RPMI7951 (cell line): ENCODE measurements at places on chromosomes 3 and 15.
A peak's percentile ranks its signal among the peaks of the same experiment; 100 is the strongest.

- peak; percentile 37 for DNase-seq
Observed at GRCh38 chr3:148861277-148861869, 3.7 kb upstream of the CPA3 start.

DNA sequence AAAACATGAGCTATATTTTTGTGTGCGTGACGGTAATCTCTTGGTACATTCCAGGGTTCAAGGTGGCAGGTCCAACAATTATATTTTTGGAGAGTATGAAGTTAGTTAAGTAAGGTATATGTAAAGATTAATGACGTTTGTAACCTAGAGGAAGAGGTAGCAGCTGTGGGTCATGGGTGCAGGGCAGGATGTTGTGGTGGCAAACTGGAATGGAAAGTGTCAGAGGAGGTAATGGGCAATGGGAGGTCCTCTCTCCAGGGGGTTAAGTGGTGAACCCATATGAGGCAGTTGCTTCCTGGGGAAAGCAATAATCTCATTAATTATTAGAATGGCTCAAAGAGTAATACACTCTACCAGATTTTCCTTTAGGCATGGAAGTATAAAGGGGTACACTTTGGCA is 1.0 kb upstream of the CD200R1L start:
- no peak for DNase-seq

DNA sequence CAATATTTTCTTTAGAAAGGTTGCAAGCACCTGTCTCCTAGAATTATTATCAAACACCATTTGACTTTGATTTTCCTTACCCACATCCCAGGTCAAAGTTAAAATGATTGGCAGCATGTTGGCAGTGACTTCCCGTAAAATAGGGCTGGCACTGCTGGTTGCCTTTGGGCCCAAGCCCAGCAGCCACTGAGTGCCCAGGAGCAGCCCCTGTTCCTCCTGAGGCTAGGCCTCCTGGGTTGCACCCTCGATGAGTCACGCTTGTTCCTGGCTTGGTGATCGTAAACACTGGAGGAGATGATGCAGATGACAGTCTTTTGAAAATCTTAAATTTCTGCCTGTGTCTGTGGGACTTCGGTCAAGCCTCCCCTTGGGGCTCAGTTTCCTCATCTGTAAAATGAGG is 290.0 kb downstream of the TLE3 start:
- peak; percentile 85 for DNase-seq

DNA sequence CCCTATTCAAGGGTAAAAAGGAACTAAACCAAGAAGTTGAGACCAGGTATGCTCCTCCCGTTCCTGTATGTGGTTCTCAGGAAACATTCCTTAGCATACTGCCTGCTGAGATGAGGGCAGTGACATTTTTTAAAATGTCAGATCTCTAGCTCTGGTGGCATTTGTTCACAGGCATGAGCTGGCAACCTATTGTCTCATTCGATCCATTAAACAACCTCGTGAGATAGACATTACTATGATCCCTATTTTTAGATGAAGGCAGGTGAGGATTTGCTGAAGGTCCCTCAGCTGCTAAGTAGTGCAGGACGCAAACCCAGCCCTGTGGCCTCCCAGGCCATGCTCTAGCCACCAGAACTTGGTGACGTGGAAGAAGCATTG is 74.9 kb downstream of the SIDT1 start:
- DNase-seq = no peak

- no peak for DNase-seq
Observed at GRCh38 chr3:152283492-152284381, 15.0 kb downstream of the MBNL1 start.

DNA sequence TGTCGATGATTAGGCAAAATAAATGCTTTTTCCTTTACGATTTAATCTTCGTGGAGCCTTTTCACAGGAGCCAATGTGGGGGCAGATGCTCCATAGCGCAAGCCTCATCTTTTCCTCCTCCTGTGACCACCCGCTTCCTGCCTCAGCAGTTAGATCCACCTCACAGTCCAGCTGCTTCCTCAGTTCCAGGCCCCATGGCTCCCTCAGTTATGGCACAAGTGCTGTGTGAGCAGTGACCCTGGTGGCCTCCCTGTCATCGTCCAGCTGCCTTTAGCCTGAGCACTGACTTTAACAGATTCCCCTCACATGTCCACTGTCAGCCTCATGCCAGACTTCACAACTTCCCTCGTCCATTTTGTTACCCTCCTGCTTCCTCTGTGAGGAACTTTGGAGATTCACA is 424.6 kb upstream of the GBE1 start:
- DNase-seq = no peak

DNA sequence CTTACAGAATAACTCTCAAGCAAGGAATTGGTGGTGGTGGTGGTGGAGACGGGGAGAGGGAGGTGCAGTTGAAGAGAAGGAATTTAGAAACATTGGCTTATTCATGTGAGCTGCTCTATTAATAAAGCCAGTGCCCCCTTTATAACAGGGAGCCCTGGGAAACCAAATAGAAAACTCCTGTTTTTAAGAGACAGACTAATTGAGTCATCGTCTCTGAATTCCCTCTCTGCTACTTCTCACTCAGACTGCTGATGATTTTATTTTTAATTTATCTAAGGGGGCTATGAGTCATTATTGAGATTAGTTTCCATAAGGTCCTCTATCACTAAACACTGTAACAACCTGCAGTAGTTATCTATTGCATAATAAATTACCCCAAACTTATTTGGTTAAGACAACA is 145.9 kb upstream of the GALNT15 start:
- DNase-seq = peak; percentile 32

DNA sequence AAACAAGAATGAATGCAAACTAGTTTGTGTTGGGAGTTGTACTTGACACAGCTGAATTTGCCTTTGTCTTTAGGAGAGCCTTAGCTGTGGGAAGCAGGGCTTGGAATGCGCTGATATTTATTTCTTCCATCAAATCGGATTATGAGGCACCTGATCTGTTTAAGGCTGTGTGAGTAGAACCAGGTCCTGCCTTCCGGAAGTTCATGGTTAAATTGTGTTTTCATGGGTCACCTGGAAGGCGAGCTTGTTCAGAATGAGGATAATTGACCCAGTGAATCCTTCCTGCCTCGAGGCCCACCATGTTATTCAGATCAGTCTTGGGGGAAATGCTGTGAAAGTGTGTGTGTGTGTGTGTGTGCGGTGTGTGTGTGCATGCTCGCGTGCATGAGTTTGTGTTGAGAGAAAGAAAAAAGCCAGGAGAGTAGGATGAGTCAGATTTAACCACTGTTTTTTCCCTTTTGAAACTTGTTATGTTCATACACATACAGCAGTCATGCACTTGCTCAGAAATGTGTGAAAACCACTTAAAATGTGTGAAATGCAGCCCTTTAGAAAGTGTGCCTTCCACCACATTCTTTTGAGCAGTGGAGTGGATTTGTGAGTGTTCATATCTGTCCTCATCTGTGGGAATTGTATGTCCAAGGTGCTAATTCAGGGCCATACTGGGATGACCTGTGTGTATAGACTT is 36.7 kb downstream of the SMAD3 start:
- DNase-seq = peak; percentile 87

DNA sequence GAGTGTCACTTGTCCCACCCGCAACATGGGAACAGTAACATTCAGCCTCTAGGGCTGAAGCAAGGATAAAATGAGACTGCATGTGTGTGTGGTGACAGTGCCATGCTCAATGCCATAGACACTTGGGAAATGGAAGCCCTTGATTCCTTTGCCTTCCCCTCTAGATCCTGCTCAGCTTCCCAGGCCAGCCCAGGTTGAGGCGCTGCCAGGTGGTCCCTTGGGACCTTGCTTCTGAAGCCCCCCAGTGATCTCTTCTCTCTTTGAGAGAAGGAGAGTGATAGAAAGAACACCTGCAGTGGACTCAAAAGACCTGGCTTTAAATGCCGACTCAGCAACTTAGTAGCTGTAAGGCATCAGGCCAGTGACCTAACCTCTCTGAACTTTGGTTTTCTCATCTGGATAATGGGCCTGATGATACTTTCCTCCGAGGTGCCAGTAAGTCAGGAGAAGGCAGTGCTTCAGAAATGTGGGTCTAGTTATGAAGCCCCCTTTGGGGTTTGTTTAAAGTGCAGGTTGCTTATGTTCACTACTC is 144.5 kb downstream of the RPLP1 start:
- DNase-seq = no peak

GRCh38 chr15:96410175-96411055 is 79.9 kb downstream of the NR2F2 start:
- DNase-seq = no peak

DNA sequence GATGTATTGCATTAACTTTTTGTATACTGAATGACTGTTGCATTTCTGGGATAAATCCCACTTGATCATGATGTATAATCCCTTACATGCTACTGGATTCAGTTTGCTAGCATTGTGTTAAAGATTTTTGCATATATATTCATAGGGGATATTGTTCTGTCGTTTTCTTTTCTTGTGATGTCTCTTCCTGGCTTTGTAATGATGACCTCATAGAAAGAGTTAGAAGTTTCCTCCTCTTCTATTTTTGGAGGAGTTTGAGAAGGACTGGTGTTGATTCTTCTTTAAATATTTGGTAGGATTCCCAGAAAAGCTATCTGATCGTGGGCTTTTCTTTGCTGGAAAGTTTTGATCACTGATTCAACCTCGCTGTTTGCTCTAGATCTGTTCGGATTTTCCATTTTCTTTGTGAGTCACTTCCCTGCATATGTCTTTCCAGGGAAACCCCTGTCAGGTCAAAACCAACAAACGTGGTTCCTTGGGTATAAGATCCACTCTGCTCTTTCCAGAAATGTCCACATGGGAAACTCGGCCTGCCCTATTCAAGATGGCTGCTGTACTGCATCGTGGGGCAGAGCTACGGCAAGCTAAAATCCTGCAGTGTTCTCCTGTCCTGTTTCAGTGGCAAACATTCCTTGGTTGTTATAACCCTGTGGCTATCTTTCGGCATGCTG is 120.4 kb downstream of the GABRG3 start:
- DNase-seq = peak; percentile 2

GRCh38 chr3:96657710-96658109 is 156.7 kb upstream of the EPHA6 start:
- peak; percentile 41 for DNase-seq

GRCh38 chr3:68924897-68925296 is 7.5 kb downstream of the TAFA4 start:
- DNase-seq = no peak

DNA sequence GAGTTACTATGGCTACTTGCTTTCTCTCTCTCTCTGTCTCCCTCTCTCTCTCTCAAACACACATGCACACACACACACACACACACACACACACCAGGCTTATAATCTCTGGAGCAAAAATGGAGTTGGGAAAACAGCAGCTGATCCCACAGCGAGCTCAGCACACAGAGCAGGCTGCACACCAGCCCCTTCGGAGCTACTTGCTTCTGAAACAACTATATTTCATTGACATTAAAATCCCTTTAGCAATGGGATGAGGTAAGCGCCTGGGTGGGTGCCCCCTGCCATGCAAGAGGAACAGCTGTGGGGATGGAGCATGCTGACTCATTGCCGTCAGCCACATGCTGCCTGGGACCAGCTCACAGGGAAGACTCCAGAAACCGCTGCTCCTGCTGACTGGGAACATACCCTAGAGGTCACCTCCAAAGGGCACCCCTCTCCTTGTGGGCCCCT is 45.7 kb downstream of the B3GNT5 start:
- DNase-seq = peak; percentile 92

GRCh38 chr3:96467639-96468038 is 346.8 kb upstream of the EPHA6 start:
- DNase-seq = no peak

DNA sequence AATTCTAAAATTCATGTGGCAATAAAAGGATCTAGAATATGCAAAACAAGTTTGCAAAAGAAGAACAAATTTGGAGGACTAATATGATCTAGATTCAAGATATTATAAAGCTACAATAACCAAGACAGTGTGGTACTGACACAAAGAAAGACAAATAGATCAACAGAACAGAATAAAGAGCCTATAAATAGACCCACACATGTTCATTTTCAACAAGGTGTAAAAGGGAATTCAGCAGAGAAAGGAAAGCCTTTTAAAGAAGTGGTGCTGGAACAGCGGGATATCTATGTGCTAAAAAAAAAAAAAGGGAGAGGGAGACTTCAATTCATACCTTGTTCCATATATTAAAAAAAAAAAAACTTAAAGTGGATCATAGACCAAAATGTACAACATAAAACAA is 149.0 kb downstream of the WDR76 start:
- DNase-seq = no peak

DNA sequence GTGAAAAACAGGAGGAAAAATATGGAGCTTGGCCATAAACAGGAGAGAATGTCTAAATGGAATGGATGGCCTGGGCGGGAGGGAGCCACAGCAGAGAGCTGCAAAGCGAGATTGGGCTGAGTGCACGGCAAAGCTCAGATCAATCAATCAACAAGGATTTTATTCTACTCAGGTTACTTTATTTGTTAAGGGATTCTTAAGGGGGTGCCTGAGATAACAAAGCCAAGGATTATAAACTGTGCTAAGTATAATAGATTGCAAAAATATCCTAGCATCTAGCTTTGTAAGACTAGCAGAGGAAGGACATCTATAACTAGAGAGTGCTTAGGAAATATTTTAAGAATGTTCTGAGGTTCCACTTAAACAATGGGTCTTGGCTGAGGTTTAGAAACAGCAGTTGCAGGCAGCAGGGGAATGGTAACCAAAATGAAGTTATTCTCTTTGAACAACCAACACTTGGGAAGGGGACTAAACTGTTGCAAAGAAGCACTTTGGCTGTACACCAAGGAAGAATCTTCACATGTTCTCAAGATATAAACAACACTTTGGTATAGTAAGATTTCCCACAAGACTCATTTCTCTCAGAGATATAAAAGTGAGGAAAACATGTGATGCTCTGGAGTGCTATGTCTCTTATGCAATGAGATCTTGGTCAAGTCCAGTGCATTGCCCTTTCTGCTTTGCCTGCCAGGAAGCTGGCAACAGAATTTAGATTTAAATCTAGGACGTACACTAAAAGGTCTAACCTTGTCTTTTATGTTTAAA is 35.5 kb downstream of the TMEM212 start:
- DNase-seq = no peak

- DNase-seq = no peak
Observed at GRCh38 chr15:93195109-93195508, 106.1 kb upstream of the RGMA start.

- DNase-seq = peak; percentile 16
Observed at GRCh38 chr3:69143612-69144011, 21.2 kb upstream of the LMOD3 start.

DNA sequence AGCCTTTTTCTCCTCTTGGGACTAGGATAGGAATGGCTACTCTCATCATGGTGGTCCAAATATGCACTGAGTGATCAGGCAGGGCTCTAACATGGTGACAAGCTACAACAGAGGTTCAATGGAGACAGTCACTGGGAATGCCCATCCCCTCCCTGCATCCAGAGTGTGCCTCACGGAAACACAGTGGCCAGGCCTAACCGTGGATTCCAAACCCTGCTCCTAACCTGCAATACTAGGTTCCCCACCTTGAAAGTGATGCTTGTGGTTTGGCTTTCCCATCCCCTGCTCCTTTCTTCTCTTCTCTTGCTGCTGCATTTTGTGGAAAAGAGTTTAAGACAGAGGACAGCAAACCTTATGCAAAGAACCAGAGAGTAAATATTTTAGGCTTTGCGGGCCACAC is 75.0 kb upstream of the ABHD17C start:
- DNase-seq = no peak

- DNase-seq = no peak
Observed at GRCh38 chr3:42822828-42823227, 13.6 kb downstream of the ACKR2 start.
